Omental fat pad (tissue), 4 donors: ENCODE measurements at places on chromosomes 1 and 21. TPM values are rescaled to one million over a fixed set of nuclear protein-coding genes. Genes with fewer than 3 reads are reported as not detected.

C1orf185 gene
- total RNA-seq, result not detected

FBXO42 gene
- total RNA-seq, result 18.5 TPM

TNNT2 gene
- not detected for total RNA-seq

TOE1 gene
- total RNA-seq, result 7.3 TPM

TNFRSF4 gene
- total RNA-seq, result 2.9 TPM

SLC5A9 gene
- total RNA-seq, result 0.12 TPM

WDR3 gene
- total RNA-seq, result 22.5 TPM

RAB7B gene
- total RNA-seq, result 62.0 TPM

AHDC1 gene
- total RNA-seq, result 7.7 TPM

CFHR3 gene
- not detected for total RNA-seq

PRRX1 gene
- total RNA-seq, result 44.0 TPM

TTLL7 gene
- 3.1 TPM for total RNA-seq

CAPN9 gene
- total RNA-seq, result not detected
